Omental fat pad (tissue), 4 donors: ENCODE measurements at places on chromosomes 13 and 19.

DNA sequence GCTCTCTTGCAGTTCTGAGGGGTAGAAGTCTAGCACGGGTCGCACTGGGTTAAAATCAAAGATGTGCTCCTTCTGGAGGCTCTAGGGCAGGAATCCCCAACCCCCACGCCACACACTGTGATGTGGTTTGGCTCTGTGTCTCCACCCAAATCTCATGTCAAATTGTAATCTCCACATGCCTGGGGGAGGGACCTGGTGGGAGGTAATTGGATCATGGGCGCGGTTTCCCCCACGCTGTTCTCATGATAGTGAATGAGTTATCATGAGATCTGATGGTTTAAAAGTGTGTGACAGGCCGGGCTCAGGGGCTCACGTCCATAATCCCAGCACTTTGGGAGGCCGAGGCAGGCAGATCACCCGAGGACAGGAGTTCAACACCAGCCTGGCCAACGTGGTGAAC is 26.6 kb upstream of the CALM3 start:
- DNase-seq = no peak

- DNase-seq = no peak
These were observed 87.8 kb downstream of the RAP2A start for GRCh38 chr13:97521726-97522125.

GRCh38 chr13:67489016-67489415 is 258.9 kb upstream of the PCDH9 start:
- no peak for DNase-seq

- DNase-seq = no peak
These were observed 83.8 kb upstream of the WASF3 start for GRCh38 chr13:26473571-26474230.

DNA sequence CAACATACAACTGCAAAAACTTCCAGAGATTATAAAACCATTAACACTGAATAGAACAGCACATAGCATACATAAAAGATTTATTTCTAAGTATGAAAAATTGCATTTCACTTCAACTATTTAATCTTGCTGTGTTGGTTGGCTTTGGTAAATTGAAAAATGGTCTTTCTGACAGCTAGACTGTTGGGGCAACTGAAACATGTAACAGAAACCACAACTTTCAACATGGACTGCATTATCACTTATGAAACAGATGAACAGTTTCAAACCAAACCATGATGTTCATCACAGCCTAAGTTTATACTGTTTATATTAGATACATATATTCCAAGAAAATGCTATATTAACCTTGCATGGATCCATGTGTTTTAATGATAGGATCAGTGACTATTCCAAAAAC is 324.1 kb upstream of the PCDH9 start:
- DNase-seq = no peak

GRCh38 chr13:43129066-43129465 is 105.7 kb downstream of the DNAJC15 start:
- no peak for DNase-seq

- DNase-seq = peak; percentile 51
These were observed 68.6 kb downstream of the RASA3 start for GRCh38 chr13:114063545-114064449.

DNA sequence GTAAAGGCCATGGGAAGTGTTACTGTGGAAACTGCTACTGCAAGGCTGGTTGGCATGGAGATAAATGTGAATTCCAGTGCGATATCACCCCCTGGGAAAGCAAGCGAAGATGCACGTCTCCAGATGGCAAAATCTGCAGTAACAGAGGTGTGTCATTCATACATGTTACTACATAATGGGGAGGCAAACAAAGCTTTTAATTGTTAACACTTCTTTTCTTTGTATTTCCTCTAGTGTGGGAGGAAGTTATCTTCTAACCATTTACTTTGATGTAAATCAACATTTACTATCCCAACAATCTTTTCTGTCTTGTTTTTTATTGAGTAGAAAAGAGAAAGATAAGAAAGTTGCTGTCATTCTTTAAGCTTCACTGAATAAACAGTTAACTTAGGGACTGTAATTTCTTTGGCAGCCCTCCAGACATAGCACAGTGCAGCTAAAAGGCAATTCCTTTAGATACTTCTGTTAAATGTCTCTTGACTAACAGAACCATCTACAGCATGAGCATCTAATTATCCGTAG is 126.9 kb downstream of the ITGBL1 start:
- DNase-seq = no peak

DNA sequence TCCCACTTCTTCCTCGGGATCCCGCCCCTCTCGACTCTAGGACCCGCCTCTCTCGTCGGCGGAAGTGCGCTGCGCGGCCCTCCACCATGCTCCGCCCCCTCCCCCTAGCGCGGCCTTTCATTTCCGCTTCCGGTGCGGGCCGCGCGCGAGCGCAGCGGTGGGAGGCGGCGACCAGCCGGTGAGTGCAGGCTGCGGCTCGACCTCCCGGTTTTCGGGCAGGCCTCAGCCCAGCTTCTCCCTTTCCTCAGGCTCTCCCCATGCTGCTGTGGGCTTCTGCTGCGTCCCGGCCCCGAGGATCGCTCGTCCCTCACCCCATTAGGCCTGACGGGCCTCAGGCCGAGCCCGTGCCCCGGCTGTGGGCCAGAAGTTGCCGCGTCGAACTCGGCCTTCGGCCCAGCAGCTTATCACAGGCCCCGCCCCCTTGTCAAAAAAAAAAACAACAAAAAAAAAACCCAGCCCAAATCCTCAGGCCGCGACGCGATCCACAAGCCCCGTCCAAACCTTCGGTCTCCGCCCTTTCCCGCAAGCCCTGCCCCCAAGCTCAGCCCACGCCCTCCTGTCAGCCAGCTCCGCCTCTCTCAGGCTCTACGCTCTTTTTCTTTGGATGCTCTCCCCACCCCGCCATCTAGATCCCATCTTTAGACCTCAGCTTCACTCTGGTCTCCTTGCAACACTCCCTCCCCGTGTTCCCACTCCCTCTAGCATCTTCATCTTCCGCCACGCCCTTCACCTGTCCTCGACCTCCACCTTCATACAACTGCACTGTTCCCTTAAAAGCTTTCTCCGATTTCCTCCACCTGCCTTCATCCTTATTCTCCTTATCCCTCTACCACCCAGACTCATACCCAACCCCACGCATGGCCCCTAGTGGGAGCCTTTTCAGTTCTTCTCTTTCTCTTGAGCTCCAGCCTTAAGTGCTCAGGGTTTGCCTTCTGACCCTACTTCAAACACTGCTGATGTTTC is at the start of gene CLASRP:
Gene CLASRP, plus strand, starts transcription at position 115 of the 963 bp plus-strand sequence. CDS start 1,168 bp downstream, outside the sequence.
- peak; percentile 73 for DNase-seq

- DNase-seq = no peak
These were observed 76.6 kb upstream of the POMP start for GRCh38 chr13:28582225-28582891.
